ENCODE measurements at places on chromosomes 4 and X. TPM values are rescaled to one million over a fixed set of nuclear protein-coding genes. Genes with fewer than 3 reads are reported as not detected.

The TMSB15A gene
- 0.55 TPM for total RNA-seq

The SSX4B gene
- not detected for total RNA-seq

The ADGRG4 gene
- total RNA-seq, result not detected

The BMPR1B gene
- 7.4 TPM for total RNA-seq
